ENCODE measurements at places on chromosomes 5 and 9.

GRCh38 chr5:173015192-173015591 lies 31.6 kb downstream of the ATP6V0E1 start:
- DNase-seq = no peak

DNA sequence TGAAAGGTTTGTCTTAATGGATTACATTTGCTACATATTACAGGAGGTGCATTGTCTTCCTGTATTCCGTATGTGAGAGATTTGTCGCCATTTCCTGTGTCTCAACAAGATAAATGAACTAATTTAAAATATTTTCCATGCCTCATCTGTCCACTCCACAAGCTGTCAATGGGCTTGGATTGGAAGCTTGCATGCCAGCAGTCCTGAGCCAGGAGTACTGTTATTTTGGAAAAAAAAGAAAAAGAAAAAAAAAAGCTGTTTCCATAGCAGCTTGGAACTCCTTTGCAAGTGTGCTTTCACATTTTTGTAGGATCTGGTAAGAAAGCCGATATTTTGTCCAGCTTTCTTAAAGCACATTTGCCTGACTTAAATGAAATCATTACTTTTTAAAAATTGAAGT lies 330.8 kb downstream of the KDM4C start:
- DNase-seq = no peak

DNA sequence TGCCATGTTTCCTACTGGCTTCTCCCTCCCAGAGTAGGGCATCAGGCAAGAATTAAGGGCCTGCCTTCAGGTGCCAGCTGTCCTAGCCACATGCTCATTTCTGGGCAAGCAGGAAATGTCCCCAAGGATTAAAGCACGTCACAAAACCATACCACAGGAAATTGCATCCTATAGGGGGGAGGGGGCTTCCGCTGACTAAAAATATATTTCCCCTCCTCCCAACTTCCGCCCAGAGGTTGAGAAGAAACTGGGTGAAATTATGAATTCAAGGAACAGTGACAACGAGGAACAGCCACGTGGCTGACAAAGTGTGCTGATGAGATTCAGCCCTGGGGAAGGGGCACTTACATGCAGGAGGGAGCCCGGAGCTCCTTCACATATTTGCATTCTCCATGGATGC lies 4.1 kb downstream of the HBEGF start:
- no peak for DNase-seq

DNA sequence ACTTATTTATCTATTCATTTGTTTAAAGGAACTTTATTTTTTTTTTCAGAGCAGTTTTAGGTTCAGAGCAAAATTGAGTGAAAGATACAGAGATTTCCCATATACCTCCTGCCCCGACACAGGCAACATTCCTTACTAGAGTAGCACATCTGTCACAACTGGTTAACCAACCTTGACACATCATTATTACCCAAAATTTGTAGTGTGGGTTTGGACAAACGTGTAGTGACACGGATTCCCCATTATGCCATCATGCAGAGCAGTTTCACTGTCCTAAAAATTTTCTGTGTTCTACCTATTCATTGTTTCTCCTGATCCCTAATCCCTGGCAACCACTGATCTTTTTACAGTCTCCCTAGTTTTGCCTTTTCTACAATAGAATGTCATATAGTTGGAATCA lies 57.3 kb upstream of the LHFPL2 start:
- DNase-seq = no peak

GRCh38 chr5:135467871-135468485 lies 15.8 kb upstream of the TIFAB start:
- DNase-seq = no peak

- no peak for DNase-seq
These were observed 99.5 kb downstream of the FBXW11 start for GRCh38 chr5:171906703-171907590.

- no peak for DNase-seq
These were observed 536.4 kb downstream of the RASEF start for GRCh38 chr9:82526577-82526976.

- DNase-seq = no peak
These were observed 302.4 kb downstream of the SMARCA2 start for GRCh38 chr9:2317591-2317990.

- DNase-seq = no peak
These were observed 28.8 kb upstream of the POMT1 start for GRCh38 chr9:131473891-131474290.

- DNase-seq = no peak
These were observed 59.6 kb downstream of the RAI14 start for GRCh38 chr5:34715711-34716110.

GRCh38 chr5:77311214-77311571 lies 100.7 kb downstream of the PDE8B start:
- peak; percentile 46 for DNase-seq

- DNase-seq = no peak
These were observed 28.6 kb upstream of the C5orf63 start for GRCh38 chr5:127101935-127102334.

- no peak for DNase-seq
These were observed 2.4 kb downstream of the NEUROG1 start for GRCh38 chr5:135533334-135533733.

GRCh38 chr9:99591770-99592169 lies 229.9 kb upstream of the NR4A3 start:
- no peak for DNase-seq

- DNase-seq = peak; percentile 34
These were observed 364.4 kb downstream of the GADD45G start for GRCh38 chr9:89969156-89969675.

Measured in NCI-H2029 treated with DMSO at 0.1 percent for 48 hours (cell line).